ENCODE measurements at places on chromosomes 2 and 18.

DNA sequence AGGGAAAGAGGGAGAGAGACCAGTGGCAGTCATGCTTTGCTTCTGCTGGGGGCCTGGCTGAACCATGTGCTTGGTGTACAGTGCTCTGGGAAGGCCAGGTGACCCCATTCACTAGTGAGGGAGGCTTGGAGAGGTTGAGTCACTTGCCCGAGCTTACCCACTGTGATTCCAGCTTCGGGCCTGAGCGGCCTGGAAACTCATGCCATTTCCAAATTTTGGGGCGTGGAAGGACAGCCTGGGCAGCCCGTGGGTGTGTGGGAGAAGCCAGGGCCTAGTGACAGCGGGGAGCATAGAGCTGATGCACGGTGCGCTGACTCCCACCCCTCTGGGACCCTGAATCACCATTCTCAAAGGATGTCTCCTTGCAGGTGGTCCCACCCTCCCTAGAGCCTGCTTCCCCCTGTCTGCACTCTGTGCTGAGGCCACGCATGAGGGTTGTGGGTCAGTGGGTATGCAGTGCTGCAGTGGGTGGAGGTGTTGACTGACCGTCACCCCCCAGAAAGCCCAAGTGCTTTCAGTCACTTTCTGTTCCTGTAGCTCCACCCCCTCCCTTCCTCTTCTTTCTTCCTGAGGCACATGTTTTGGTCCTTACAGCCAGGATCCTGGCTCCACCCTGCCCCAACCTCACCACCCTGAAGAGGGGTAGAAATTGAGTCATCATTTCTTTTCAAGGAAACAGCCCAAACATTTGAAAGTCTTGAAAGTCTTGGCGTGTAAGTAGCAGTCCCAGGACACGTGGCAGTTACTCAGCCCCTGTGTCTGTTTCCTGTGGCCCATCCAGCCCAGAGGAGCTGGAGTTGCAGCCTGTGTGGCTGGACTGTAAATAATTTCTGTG lies 69.3 kb upstream of the MCFD2 start:
- peak; percentile 51 for DNase-seq

GRCh38 chr2:238231809-238232208 lies 8.0 kb downstream of the HES6 start:
- DNase-seq = no peak

- DNase-seq = no peak
These were observed 60.7 kb downstream of the CDC42EP3 start for GRCh38 chr2:37610638-37611289.

DNA sequence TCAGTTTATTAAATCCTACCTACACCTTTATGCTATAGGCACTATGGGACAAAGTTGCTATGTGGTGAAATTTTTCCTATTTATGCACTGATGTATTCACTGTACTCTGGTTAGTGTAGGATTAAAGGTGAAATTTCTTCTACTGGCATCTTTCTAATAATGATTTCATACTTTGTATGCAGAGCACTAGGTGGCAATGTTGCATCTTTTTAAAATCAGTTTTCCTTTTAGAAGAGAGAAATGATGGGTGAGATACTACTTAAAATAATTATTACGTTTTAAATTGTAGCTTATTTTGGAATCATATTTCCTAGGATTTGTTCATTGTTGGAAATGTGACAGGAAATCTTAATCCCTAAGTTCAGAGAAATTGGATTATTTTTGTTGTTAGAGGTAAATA lies 150.9 kb downstream of the CD8B2 start:
- no peak for DNase-seq

DNA sequence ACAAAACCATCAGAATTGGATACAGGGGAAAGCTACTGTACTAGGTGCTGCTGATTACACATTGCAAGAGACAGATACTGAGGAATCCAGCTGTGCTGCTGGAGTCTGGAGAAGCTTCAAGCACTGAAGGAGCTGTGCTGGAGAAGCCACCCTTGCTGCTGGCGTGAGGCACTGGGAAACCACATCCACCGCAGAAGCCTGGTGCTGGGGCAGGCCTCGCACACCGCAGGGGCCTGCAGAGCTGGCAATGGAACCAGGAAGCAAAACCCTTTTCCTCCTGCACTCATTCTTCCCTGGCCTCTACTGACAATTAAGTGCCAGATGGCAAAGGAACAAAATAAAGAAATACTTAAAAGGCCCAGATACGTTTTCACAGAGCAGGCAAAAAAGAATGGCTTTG lies 94.4 kb upstream of the MSH6 start:
- DNase-seq = no peak

DNA sequence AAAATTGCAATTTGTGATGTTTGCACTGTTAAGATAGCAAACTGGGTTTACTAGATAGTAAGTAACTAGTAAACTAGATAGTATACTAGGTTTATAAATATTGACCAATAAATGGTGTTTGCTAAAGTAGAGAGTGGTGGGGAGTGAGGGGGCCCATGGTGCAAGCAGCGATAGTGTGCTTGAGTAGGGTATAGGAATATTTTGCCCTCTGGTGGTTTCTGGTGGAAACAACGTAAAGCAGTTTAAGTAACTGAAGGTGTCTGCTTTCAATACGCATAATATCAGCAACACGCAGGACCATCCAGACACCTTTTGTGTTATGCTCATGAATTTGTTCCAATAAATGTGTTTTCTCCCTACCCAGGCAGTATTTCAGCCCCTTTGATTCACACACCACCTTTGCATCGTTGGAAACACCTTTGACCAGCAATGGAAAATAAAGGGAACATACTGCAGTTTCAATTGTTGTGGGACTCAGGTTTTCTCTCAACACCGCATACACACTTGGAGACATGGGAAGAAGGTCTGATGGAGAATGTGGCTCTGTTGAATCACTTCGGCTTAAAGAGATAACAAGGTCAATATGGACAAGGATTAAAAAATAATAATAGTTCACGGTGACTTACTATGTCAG lies 16.7 kb upstream of the STAT1 start:
- DNase-seq = no peak

GRCh38 chr18:80050797-80051196 lies 16.6 kb downstream of the RBFA start:
- DNase-seq = no peak

- no peak for DNase-seq
These were observed 48.0 kb downstream of the LOXHD1 start for GRCh38 chr18:46609048-46609447.

DNA sequence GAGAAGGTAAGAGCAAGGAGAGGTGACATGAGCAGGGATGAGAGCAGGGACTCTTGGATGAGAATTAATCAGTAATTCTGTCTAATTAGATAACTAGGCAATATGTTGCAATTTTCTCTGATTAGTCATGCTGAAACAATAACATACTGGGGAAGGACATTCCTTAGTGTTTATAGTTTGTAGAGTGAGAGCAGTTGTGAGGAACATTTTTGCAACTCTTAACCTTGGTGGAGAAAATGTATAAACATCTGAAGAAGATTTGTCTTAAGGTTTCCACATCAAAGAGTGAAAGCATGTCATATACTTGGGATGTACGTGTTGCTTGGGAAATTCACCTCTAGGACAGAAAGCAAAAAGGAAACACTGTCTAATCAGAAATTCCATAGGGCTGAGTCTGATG lies 955.4 kb upstream of the FANCL start:
- no peak for DNase-seq

DNA sequence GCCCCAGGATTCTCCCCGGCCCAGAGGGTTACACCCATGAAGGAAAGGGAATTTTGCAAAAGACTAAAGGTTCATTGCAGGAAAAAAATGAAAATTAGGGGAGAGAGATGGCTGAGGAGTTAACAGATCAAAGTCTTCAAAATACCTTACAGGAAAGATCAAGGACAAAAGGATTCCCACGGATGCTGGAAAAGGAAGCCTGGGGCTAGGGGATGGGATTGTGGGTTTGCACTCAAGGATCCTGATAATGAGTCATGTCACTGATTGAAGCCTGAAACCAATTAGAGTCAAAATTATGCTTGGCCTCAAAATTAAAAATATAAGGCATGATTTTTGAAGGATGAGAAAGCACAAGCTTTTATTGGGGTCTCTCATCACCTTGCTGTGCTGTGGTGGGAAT lies 32.6 kb upstream of the COPS8 start:
- DNase-seq = no peak

- DNase-seq = no peak
These were observed 257.2 kb upstream of the SYT4 start for GRCh38 chr18:43534511-43534910.

DNA sequence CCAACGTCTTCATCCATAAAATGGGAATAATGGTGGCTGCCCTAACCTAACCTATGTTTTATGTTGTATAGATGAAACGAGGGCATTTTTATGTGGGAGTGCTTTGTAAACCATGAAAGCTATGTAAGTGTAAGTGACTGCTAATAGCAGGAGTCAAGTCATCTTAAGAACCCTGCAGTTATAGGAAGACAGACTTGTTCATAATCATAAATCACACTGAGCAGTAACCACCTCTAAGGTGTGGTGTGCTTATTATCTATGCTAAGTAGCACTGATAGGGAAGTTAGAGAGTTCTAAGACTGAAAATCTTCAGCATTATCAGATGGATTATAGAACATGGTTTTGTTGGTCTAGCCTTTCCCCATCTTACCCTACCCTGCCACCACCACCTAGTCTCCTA lies 24.2 kb upstream of the NRP2 start:
- DNase-seq = no peak

- no peak for DNase-seq
These were observed 264.4 kb downstream of the NEDD4L start for GRCh38 chr18:58308463-58308862.

DNA sequence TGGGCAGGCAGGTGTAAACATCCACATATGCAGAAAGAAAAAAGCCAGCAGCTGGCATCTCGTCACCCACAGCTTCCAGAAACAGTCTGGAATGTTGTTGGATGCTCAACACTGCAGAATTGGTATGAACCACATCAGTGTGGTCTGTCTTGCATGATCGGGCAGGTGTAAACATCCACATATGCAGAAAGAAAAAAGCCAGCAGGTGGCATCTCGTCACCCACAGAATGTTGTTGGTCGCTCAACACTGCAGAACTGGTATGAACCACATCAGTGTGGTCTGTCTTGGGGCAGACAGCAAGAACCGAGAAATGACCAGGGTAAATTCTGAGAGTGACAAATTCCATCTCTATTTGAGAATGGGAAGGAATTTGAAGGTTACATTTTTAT lies 39.6 kb downstream of the DOCK10 start:
- no peak for DNase-seq

DNA sequence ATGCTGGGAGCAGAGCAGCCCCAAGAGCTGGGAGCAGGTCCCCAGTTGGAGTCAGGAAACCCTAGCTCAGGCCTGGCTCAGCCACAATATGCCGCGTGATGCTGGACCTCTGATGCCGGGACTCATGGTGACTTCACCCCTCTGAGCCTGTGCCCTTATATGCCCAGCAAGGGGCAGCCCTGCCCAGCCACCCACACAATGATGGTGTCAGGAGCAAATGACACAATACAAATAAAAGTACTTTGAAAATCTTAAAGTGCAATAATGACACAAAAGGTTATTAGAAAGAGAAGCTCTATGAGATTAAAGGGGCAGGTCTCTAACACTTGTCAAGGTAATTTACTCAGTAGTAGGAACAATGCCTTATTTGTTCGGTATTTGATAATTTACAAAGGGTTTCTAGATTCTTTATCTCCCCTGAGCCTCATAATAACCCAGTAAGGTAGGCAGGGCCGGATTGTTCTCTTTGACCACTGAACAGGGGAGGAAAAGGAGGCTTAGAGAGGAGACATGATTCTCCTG lies 18.3 kb upstream of the KIF3C start:
- no peak for DNase-seq

GRCh38 chr18:36158266-36158867 lies 28.7 kb downstream of the ELP2 start:
- DNase-seq = no peak

DNA sequence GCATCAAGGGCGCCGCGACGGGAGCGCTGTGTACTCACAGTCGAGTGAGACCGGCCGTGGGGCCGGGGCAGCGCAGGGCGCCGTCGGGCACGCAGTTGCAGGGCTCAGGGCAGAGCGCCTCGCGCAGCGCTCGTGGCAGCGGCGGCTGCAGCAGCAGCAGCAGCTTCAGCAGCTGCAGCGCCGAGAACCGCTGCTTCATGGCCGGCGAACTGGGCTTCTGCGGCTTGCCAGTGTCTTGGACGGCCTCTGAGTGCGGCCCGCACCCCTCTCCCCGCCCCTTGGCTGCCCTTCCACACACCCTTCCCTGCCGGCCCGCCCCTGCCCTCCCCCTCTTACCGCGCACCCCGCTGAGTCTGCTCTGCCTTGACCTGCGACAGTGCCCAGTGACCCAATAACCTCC lies at the start of gene LHCGR:
Gene LHCGR (minus strand): TSS at position 252 of the 400 bp plus-strand sequence. CDS start 53 bp downstream, at position 199.
- DNase-seq = no peak

GRCh38 chr2:43086451-43087221 lies 139.8 kb downstream of the ZFP36L2 start:
- no peak for DNase-seq

- no peak for DNase-seq
These were observed 129.6 kb upstream of the SLC1A4 start for GRCh38 chr2:64859312-64860212.

GRCh38 chr2:189819297-189819704 lies 35.1 kb downstream of the PMS1 start:
- no peak for DNase-seq

DNA sequence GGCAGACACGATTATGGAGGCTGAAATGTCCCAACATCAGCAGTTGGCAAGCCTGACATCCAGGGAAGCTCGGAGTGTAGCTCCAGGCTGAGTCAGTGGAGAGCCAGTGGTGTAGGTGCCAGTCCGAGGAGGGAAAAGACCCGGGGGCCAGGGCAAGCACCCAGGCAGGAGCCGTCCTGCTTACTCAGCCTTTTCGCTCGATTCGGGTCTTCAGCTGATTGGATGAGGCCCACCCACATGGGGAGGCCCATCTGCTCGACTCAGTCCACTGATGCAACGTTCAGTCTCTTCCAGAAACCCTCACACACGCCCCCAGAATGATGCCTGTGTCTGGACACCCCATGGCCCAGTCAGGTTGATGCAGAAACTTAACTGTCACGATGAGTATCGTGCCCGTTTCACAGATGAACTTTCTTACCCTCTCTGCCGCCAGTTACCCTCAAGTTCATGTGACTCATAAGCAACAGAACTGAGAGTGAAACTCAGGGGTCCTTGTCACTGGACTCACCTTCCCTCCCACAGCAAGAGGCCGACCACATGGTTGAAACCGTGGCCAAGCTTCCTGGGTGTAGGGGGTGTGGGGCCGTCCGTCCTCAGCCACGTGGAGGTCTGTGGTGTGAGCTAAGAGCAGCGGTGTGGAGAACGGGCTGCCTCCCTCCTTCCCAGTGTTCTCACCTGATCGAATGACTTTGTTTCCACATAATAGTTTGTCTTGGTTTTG lies 197.4 kb upstream of the HDAC4 start:
- DNase-seq = no peak

GRCh38 chr2:146986161-146986560 lies 858.7 kb upstream of the ACVR2A start:
- no peak for DNase-seq

GRCh38 chr18:56517761-56518160 lies 120.6 kb downstream of the TXNL1 start:
- DNase-seq = no peak

DNA sequence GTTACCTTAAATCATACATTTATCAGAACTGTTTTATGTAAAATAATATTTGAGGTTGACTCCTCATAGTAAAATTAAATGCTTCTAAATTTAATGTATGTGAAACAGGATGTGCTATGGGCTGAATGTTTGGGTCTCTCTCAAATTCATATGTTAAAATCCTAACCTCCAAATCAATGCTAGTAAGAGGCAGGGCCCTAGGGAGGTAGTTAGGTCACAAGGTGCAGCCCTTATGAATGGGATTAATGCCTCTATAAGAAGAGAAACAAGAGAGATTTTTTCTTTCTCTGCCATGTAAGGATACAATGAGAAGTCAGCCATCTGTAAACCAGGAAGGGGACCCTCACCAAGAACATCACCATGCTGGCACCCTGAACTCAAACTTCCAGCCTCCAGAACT lies 67.2 kb upstream of the ETAA1 start:
- no peak for DNase-seq

All from stimulated activated CD4-positive, alpha-beta T cell treated with anti-CD3 and anti-CD28 coated beads, Interleukin-4, amount 100 ng/mL, for 1 hour (primary cell).